ENCODE measurements at places on chromosomes 4 and X. TPM values are rescaled to one million over a fixed set of nuclear protein-coding genes. Genes with fewer than 3 reads are reported as not detected.

- no peak for DNase-seq
These were observed 21.8 kb upstream of the SEC24D start for GRCh38 chr4:118857760-118858159.

- no peak for DNase-seq
These were observed 89.5 kb downstream of the PLS3 start for GRCh38 chrX:115650449-115650848.

- no peak for DNase-seq
These were observed 26.4 kb downstream of the DOK7 start for GRCh38 chr4:3489451-3489962.

- no peak for DNase-seq
These were observed 46.0 kb upstream of the TMEM184C start for GRCh38 chr4:147571036-147571770.

The SULT1E1 gene
- total RNA-seq: not detected

DNA sequence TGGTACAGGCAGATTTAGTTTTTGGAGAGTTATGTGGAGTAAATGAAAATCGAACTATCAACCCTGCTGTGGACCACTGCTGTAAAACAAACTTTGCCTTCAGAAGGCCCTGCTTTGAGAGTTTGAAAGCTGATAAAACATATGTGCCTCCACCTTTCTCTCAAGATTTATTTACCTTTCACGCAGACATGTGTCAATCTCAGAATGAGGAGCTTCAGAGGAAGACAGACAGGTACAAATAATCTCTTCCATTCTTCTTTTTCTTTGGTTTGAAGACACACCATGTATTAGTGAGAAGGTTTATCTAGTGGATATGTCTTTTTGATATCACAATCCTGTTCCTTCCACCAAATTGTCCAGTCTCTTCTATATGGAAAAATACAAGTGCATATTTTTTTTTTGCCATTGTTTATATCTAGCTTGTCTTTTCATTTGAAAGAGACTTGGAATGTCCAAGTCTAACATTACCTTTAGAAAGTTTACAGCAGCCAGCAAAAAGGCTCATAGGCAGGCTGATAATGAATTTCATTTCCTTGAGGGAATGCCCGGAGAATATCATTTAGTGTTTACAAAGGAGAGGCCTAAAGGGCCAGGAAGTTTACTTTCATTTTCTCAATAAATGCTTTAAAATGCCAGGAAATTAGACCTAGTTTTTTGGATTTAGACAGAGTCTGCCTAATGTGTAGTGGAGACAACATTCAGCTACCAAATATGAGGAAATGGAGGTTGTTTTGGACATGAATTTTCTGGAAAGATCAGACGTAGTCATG is 18.6 kb downstream of the AFM start:
- DNase-seq: no peak

GRCh38 chrX:128759745-128760144 is 707.5 kb upstream of the ACTRT1 start:
- no peak for DNase-seq

DNA sequence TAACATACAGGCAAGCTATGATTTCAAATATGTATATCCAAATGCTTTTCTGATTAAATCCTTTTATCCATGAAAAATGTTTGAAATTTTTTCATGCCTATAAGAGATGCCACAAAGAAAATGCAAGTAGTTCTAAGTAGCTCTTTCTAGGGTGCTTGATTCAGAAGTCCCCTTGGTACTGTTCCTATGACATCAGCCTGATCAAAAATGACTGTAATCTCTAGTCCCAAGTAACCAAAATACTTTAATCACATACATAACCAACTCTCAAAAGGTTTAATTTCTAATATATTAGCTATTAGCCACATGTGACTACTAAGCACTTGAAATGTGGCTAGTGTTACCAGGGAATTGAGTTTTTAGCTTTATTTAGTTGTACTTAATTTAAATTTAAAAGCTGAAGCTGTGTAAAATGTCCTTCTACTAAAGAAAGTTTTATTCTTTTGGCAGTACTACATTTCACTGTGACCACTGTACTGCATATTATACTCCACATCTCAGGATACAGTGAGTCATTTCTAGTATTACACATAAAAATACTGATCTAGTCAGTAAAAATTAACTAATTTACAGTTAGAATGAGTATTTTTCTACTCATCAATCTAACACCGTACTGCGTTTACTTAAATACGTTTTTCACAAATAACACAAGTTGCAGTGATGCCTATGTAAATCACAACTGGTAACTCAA is 33.9 kb downstream of the FBXW7 start:
- no peak for DNase-seq

GRCh38 chrX:103651151-103651773 is 22.5 kb downstream of the TCEAL1 start:
- no peak for DNase-seq

DNA sequence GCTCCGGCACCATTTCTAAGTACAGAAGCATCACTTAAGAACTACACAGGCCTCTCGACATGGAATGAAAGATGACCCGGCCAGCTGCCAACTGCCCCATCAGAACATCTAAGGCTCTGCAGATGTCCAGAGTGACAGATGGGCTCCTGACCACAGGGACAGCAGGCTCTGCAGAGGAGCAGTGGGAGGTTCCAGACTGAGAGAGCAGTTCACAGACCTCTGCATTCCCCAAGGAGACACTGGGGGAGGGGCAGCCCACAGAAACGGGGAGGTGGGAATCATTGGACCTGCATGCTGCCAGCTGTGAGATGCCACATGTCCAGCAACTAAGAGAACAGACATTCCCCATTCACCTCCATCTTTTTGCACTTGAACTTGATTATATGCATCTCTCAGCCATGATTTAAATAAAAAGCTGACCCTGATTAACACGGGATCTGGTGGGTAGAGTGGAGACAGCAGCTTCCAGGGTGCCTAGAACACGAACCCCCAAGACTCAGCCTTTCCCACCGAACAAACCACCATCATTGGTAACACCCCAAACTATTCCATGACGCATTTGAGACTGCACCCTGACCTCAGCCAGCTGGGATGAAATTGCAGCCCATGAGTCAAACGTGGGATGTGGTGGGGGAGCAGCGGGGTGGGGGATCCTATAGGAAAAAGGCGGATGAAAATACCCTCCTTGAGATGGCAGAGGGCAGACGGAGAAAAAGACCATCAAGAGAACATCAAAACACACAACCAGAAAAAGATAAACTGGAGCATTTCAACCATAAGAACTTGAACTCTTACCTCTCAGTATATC is 47.2 kb downstream of the AFAP1 start:
- DNase-seq: no peak

- DNase-seq: no peak
These were observed 93.1 kb downstream of the NSUN7 start for GRCh38 chr4:40842725-40843423.

The HSD17B13 gene
- total RNA-seq: 0.36 TPM

The CXCL1 gene
- 3.2 TPM for total RNA-seq

- peak; percentile 29 for DNase-seq
These were observed 26.9 kb downstream of the HOPX start for GRCh38 chr4:56654238-56654632.

The MAGEB17 gene
- total RNA-seq: not detected

- peak; percentile 78 for DNase-seq
These were observed 15.8 kb downstream of the BCAP31 start for GRCh38 chrX:153708415-153708814.

GRCh38 chr4:176498617-176499256 is 179.0 kb downstream of the SPCS3 start:
- DNase-seq: no peak

The RIBC1 gene
- total RNA-seq: 0.43 TPM

The PAGE1 gene
- not detected for total RNA-seq

- no peak for DNase-seq
These were observed 26.1 kb downstream of the ARHGEF6 start for GRCh38 chrX:136754651-136755050.

DNA sequence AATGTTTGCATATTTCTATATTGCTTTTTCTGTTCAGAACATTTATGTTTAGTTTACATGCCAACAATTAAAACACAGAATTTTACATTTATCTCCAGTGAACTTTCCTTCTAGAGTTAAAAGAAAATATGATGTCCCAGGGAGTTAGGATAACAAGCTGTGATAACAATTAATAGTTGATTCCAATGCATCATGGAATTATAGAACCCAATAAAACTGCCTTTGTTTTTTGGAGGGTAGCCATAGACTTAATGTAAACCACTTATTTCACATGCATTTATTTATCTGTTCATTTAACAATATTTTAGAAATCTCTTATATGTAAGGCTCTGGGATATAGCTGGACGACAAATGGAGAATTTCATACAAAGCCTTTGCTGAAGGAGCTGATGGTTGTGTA is 180.0 kb downstream of the CFAP299 start:
- DNase-seq: no peak
